ENCODE measurements at places on chromosomes 5 and 9.

DNA sequence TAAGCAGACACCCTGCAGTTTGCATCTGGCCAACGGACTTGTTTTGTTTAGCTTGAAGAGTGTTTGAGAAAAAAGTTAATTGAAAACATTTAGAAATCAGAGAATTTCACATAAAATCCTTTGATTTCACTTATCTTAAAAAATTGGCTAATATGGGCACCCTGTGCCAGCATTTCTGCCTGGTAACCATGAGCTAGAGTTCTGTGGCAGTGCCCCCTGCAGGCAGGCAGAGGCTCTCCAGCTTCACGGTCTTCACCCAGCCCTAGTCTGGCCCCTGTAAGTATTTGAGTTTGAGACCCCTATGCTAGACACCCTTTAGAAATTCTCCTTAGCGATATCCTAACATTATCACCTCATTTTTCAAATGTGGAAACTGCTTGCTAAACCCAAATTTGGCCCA lies 18.8 kb upstream of the FANCC start:
- no peak for DNase-seq

DNA sequence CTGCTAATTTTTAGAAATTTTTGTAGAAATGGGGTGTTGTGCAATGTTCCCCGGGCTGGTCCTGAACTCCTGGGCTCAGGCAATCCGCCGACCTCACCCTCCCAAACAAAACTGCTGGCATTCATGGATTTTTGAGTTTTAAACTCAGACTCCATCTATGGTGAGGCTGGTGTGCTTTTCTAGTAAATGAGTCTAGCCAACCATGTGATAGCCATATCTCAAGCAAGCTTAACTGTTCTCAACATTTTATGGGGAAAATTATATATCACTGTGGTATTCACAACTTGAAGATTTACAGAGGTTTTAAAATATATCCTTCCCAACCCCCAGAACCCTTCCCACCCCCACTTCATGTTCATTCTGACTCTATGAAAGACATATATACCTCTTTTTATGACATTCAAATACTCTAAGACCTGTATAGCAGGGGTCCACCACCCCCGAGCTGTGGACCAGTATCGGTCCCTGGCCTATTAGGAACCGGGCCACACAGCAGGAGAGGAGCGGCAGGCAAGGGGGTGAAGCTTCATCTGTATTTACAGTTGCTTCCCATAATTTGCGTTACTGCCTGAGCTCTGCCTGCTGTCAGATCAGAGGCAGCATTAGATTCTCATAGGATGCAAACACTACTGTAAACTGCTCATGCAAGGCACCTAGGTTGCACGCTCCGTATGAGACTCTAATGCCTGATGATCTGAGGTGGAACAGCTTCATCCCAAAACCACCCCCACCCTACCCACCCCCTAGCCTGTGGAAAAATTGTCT lies 4.5 kb upstream of the NADK2 start:
- DNase-seq = no peak

DNA sequence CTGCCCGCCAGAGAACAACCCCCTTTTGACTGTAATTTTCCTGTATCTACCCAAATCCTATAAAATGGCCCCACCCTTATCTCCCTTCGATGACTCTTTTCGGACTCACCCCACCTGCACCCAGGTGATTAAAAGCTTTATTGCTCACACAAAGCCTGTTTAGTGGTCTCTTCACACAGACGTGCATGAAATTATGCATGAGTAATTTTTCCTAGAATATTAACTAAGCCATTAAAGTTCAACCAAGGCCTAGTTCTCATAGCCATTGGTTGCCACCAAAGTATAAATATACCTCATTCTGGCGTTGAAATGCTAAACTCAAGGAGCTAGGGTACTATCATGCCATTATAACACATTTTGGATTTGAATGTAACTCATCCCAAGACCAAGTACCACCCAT lies 243.9 kb downstream of the ZNF608 start:
- DNase-seq = no peak

DNA sequence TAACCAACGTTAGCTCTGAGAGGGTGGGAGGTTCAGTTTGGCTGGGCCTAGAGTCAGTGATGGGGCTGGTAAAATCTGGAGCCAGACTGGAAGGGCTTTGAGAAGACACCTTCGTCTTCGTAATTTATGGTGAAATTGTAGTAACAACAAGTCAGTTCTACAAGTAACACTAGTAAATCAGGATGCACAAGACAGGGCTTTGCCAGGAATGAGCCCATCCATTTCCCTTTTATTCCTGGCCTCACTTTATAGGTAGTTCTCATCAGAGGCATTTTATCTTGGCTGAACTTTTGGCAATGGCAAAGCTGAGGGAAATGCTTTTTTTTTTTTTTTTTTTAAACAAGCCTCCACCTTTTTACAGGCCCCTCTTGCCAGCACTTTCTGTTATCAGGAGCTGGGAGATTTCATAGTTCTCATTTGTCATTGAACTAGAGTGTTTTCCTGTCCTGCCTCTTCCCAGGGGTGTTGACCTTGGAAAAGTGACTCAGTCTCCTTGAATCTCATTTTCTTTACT lies 110.5 kb upstream of the KLF4 start:
- no peak for DNase-seq

GRCh38 chr5:125103459-125103858 lies 357.0 kb upstream of the ZNF608 start:
- no peak for DNase-seq

Measured in GM12864 (cell line).